ENCODE measurements at places on chromosomes 2 and 18. TPM values are rescaled to one million over a fixed set of nuclear protein-coding genes. Genes with fewer than 3 reads are reported as not detected.

SERPINB5 gene
- total RNA-seq: 25.3 TPM

IL36B gene
- total RNA-seq: not detected

GKN2 gene
- not detected for total RNA-seq

TTC27 gene
- total RNA-seq: 26.5 TPM

OTOS gene
- total RNA-seq: not detected

DNA sequence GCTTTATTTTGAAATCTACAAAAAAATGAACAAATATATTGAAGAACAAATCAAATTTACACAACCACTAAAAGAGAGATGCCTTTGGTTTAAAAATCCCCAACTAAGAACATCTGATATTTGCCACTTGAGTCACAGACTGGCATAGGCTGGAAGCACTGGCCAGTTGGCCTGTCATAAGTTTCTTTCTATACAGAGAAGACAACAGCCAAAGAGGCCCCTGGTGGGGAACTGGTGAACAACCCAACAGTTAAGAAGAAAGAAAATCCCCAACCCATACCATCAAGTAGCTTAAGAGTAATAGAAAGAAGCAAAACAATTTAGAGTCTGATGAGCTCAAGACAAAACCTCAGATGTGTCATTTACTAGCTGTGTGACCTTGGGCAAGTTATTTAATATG lies 45.5 kb downstream of the OSR1 start:
- no peak for DNase-seq

DNA sequence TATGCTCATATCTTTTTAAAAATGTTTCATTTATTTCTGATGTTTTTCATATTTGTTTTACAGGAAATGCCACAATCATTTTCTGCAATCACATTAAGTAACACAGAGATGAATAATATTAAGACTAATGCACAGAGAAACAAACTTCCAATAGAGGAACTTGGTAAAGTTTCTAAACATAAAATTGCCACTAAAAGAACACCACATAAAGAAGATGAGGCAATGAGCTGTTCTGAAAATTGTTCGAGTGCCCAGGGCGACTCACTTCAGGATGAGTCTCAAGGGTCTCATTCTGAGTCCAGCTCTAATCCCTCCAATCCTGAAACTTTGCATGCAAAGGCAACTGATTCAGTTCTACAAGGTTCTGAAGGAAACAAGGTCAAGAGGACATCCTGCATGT lies 70.4 kb downstream of the APLF start:
- no peak for DNase-seq

- DNase-seq: no peak
These were observed 848.7 kb upstream of the NXPH2 start for GRCh38 chr2:139628931-139629330.

GRCh38 chr2:168455645-168456520 lies at the start of gene CERS6:
Gene CERS6, plus strand, starts transcription at chr2:168456272. Its CDS starts 177 bp downstream, at chr2:168456449.
- peak; percentile 98 for DNase-seq

DNA sequence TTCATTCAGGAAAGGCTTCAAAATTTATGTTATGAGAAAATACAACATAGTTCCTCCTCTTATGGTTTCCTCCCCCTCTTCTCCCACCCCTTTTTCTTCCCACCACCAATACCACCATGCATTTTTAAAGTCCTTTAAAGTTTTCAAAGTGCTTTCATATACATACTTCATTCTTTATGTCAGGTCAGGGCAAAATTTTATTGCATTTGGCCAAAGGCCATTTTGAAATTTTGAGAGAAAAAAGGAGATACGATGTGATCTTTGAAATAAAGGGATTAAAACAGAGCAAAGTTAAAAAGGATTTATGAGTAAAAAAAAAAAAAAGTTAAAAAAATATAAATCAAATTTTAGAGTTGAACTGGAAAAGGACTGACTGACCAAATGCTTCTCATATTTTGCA lies 792.5 kb upstream of the FANCL start:
- DNase-seq: no peak

GRCh38 chr2:238997137-238997390 lies 149.2 kb downstream of the TWIST2 start:
- DNase-seq: no peak

- no peak for DNase-seq
These were observed 40.4 kb downstream of the LDLRAD4 start for GRCh38 chr18:13258921-13259320.

DNA sequence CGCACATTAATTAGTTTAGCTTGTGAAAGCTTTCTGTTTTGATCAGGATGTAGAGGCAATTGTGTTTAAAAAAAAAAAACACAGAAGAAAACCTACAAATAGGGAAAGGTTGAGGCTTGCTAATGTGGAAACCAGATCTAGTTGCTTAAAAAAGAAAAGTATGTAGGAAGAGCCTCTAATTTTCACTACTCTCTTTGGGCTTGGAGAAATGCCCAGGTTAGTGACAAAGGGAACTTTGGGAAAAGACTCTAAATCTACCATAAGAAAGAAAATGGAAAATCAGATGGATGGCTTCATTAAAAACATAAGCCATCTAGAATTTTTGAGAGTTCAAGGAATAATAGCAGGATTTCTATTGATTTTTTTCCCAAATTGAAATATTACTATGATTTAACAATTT lies 47.3 kb upstream of the SLC38A11 start:
- DNase-seq: no peak

GRCh38 chr18:60372596-60372995 lies at the start of gene MC4R:
Gene MC4R, minus strand, starts transcription at chr18:60372775. Its CDS starts 426 bp downstream, at chr18:60372349.
- DNase-seq: peak; percentile 95

GRCh38 chr2:190572246-190572645 lies 37.7 kb upstream of the NEMP2 start:
- no peak for DNase-seq

- DNase-seq: no peak
These were observed 235.1 kb downstream of the SEPTIN10 start for GRCh38 chr2:109378682-109379081.

DNA sequence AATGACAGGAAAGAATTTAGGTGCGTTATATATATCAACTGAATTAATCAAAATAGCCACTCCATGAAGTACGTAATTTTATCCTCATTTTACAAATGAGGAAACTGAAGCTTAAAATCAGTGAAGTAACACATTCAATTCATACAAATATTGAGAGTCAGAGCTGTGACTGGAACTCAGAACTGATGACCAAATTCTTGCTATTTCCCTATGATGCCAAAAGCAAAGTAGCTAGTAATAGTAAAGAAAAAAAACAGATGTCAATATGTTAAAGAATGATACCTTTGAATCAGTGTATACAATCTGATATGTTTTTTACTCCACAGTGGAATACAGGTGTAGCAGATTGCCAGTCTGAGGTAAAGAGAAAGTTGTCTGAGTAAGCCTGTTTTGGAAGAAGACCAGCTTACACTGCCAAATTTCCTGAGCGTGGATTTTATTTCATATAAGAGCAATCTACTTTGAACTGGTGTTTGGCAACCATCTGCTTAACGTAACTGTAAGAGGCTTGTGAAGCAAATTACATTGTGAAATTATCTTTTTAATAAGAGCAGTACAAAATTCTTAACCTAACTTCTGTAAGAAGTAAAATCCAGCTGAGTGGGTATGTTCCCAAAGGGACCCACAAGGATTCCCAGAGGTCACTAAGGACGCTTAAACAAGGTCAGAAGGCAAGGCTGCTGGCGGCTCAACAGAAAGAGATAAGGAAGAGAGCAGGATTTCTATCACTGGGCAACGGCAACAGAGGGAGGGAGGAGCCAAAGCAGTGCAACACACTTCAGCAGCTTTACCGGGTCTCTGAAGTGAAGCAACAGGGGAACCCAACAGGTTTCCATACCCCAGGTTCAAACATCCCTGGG lies 85.6 kb downstream of the IKZF2 start:
- DNase-seq: no peak

GRCh38 chr2:99881901-99882591 lies 260.3 kb downstream of the AFF3 start:
- DNase-seq: peak; percentile 65

DNA sequence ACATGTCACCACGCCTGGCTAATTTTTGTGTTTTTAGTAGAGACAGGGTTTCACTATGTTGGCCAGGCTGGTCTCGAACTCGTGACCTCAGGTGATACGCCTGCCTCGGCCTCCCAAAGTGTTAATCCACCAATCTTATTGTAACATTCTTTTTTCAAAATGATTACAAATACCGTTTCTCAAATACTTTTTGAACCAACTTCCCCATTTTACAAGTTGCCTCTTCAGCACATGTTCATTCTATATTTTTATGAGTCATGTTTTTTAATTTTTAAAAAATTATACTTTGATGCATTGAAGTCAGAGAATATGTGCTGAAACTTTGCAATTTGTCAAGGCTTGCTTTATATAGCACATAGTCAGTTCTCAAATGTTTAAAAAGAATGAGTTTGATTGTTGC lies 58.2 kb downstream of the QPCT start:
- no peak for DNase-seq

GRCh38 chr2:162071001-162071400 lies 3.0 kb downstream of the DPP4 start:
- no peak for DNase-seq

DNA sequence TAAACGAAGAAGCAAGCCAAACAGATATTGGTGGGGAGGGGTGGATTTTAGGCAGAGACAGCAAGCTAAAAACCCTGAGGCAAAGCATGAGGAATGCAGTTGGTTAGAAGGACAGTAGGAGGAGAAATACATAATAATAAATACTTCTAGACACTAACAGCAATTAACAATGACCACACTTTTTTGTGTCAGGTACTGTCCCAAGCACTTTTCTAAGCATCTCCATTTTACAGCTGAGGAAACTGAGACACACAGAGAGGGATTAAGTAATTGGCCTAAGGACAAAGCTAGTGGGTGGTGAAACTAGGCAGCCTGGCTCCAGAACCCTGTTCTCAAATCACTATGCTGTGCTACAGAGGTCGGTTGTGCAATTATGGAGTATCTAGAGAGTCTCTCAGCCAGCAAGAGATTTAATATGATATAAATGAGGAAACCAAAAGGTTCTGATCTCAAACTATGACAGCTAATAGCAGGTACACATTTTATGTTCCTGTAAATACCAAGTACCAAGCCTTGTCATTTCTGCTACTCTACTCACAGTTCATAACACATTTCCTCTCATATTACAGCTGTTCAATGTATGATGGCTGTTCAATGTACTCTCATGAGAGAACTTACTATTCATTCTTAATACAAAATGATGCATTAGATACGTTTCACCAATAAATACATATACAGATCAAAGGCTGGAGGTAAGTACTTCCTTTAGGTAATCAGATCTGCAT lies 5.3 kb downstream of the MAP4K3 start:
- no peak for DNase-seq

DNA sequence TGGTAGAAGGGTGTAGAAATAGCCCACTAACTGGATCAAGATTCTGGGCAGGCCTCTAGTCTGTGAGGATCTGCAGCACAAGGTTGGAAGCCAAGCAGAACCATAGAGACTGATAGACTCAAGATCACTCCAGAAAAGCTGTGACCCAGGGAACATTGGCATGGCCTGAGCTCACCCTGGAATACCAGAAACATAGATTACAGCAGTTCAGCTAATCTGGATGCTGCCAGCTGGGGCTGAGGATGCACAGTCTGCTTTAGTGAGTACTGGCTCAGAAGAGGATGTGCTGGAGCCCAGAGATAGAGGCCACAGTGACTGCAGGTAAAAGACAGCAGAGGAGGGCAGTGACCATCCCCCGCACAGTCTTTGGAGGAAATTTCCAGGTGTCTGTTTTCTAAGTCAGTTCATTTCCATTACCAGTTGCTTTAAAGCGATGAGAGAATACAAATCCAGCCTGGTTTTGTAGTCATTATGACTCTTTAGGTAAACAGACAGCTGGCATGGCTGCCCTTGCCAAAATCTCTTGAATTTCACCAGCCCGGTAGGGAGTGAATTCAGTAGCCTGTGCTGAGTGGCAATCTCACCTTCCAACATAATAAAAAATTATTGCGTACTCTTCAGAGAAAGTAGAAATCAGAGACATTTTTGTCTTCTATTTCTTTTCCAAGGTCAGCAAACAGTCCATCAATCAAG lies 119.2 kb downstream of the ANTXR1 start:
- no peak for DNase-seq

DNA sequence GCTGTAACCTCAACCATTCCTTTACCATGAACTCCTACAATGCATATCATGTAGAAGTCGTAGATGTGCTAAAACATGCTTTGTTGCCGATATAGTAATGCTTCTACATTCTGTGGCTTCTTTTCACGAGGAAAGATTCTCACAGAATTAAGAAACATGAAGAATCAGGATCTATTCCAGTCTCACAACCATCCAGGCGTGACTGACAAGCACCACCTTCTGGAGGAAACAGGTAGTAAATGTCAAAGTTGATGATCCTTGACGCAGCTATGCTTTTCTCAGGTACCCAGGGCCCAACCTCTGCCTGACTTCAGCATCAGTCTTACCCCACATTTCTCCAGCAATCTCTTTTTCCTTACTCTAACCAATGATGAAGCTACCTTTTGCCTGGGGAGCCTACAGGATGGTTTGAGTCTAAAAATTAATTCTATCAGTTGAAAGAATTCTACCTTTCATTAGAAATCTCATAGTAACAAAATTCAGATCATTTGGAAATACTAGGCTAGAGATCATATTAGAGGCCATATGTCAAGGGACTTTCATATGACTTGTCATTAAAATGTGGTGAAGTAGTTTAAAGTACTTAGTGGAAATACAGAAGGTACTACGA lies 123.3 kb upstream of the RND3 start:
- no peak for DNase-seq

- DNase-seq: no peak
These were observed 74.8 kb upstream of the LGALSL start for GRCh38 chr2:64379186-64379585.

- DNase-seq: no peak
These were observed 56.0 kb downstream of the AGAP1 start for GRCh38 chr2:235549735-235550377.

DNA sequence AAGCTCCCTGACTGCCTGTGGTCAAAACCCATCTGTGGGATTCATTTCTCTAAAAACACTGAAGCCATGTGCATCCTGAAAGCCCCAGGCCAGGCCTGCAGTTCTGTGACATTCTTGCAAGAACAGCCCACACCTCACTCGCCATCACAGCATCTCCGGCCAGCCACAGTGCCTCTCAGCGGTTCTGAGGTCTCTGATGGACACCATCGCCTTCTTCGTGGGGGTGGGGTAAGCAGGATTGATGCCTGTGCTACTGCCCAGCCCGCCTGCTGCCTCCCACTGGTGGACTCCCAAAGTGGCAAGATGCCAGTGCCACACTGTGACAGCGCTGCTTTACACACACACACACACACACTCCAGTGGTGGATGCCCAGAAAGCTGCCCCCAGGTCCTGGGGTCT lies 5.2 kb upstream of the PRLH start:
- no peak for DNase-seq
